ENCODE measurements at places on chromosomes 16 and 17. TPM values are rescaled to one million over a fixed set of nuclear protein-coding genes. Genes with fewer than 3 reads are reported as not detected.

Gene SBK1
- not detected for total RNA-seq

Gene GIT1
- total RNA-seq: 14.3 TPM

Gene CHD9NB
- 5.5 TPM for total RNA-seq

Gene TEKT5
- 0.34 TPM for total RNA-seq

Gene LGALS9B
- total RNA-seq: not detected

Gene NECAB2
- total RNA-seq: not detected

Gene ARHGAP44
- 0.95 TPM for total RNA-seq

Gene LPO
- total RNA-seq: not detected

Gene TBC1D3I
- total RNA-seq: not detected

Gene TEX14
- under 0.01 TPM for total RNA-seq

Gene UTS2R
- not detected for total RNA-seq

Gene CYGB
- total RNA-seq: 86.2 TPM

Gene C16orf92
- not detected for total RNA-seq

Gene C16orf96
- total RNA-seq: under 0.01 TPM
